Inflammatory macrophage treated with lipopolysaccharide for 4 hours (primary cell): ENCODE measurements at places on chromosomes 3 and 15.

- DNase-seq: no peak
Observed at GRCh38 chr3:13391308-13391707, 28.8 kb downstream of the NUP210 start.

- DNase-seq: no peak
Observed at GRCh38 chr3:78979028-78979427, 788.8 kb downstream of the ROBO1 start.

GRCh38 chr3:191531434-191531972 lies 70.5 kb downstream of the PYDC2 start:
- no peak for DNase-seq

- no peak for DNase-seq
Observed at GRCh38 chr3:175311404-175311803, 452.3 kb downstream of the NAALADL2 start.
